ENCODE measurements at places on chromosomes 2 and 18.

DNA sequence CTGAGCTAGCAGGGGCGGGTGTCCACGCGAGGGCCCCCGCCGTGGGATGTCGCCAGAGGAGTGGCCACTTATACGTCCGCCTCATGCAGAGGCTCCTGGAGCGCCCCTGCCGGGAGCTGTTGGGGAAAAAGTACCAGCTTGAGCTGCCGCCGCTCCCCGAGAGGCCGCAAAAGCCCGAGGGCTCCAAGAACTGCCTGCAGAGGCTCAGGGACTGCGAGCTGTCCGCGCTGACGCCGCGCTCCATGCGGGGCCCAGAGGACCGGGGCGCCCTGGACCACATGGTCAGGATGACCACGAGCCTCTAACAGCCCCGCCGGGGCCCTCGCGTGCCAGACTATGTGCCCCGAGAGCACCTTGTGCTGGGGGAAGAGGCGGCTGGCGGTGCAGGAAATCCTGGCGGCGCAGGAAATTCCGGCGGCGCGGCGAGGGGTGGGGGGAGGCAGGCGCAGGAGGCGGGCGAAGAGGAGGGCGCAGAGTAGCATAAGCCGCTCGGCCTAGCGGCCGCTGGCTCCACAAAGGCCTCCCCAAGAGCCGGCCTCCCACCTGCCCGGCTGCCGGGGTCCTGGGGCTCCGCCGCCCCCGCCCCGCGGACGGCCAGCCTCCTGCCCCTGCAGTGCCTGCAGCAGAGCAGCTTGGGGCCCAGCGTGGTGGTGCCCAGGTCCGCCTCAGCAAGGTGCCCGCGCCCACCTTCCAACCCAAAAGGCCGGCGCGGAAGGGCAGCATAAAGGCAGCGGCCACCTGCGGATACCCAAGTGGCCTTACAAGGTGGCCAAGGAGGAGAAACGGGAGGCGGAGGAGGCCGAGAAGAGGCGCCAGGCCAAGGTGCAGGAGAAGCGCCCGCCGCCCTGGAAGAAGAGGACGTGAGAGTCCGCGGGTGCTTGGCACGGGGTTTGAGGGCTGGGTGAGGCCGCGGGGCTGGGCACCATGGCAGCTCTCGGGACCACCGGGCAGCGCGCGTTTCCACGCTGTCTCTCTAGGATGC is 42.1 kb upstream of the TRIM43B start:
- DNase-seq, result peak; percentile 73

- DNase-seq, result no peak
Measured at GRCh38 chr18:44198612-44199284, 481.9 kb upstream of the SETBP1 start.

DNA sequence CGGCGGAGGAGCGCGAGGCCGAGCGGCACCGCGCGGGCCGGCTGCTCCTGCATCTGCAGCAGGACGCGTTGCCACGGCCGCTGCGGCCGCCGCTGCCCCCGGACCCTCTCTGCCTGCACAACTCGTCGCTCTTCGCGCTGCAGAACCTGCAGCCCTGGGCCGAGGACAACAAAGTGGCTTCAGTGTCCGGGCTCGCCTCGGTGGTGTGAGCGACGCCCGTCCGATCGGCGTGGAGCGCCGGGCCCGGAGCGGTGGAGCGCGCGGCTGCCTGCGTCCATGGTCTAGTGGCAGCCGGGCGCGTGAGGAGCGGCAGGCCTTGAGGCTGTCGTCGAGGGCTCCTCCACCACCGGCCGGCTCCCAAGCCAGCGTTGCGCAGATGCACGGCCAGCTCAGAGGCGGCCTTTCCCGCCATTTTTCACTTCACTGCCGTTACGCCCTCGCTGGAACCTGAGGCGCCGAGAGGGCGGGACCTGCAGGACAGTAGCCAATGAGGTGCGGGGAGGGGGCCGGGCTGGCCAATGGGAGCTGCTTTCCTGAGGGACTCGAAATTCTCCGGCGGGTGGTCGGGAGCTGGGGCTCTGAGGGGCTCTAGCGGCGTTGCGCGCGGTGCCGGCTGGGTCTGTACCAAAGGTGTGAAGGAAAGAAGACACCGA is 1.9 kb downstream of the TLX2 start:
- DNase-seq, result no peak

GRCh38 chr2:63876311-63876710 is 34.6 kb downstream of the UGP2 start:
- no peak for DNase-seq

GRCh38 chr2:146826388-146826787 is 1018.4 kb upstream of the ACVR2A start:
- DNase-seq, result no peak

DNA sequence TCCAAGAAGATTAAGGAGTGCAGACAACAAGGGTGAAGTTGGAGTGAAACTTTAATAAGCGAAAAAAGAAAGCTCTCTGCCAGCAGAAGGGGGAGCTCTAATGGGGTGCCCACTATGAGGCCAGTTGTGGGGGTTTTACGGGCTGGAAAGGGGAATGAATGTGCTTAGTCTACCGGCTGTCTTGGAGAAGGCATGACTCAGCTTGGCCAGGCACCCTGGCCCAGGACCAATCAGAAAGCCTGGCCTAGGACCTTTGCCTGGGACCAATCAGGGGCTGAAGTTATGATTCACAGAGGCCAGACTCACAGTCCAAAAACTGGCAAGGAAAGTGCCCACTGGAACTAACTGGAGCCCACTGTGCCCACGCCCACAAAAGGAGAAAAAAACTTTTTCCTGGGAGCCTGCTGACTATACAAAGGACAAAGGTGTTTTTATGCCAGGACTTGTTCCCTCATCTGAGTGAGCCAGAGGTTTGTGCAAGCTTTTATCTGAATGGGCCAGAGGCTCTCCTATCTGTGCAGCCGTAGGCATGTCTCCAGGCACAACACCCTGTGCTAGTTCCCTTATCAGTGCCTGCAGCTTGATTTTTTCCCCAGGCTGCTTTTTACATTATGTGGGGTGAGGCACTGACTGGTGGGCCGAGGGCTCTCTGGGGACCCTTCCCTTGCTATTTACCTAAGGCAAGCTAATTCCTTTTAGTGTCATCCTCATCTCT is 18.6 kb downstream of the CMPK2 start:
- no peak for DNase-seq

DNA sequence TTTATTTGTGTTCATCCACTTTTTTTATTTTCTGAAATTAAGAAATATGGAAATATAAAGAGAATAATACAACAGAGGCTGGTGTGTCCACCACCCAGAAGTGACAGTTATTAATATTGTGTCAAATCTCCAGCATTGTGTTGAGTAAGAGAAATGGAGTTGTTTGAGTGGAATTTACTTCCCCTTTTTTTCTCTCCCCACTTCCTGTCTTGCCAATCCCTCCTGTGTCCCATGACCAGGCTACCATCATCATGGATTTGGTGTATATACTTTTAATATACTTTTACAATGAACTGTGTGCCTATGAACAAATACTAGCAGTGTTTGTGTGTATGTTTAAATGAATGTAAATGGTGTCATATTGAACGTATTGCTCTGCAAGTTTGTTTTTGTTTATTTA is 276.9 kb upstream of the SKOR2 start:
- no peak for DNase-seq

DNA sequence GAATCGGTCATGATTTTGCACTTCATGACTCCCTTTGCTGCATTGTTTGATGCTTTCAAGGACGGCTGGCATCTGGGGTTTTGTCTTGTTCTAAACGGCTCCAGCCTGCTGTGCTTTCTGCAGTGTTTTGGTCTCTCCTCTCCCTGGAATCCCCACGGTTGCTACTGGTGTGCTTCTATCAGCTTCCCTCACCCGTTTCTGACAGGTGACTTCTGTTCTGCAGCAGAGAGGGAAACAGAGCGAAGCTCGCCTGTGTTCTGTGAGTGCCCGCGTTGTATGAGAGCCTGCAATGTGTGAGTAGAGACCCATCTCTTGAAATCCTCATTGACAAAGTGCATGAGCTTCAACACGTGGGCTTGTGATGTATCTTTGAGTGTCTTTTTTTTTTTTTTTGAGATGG is 102.8 kb downstream of the DCDC2C start:
- DNase-seq, result no peak

- DNase-seq, result no peak
Measured at GRCh38 chr2:65485839-65486238, 53.4 kb upstream of the SPRED2 start.

- peak; percentile 9 for DNase-seq
Measured at GRCh38 chr2:63424329-63425078, 163.8 kb downstream of the WDPCP start.

- no peak for DNase-seq
Measured at GRCh38 chr2:237652181-237652580, 24.8 kb downstream of the LRRFIP1 start.

DNA sequence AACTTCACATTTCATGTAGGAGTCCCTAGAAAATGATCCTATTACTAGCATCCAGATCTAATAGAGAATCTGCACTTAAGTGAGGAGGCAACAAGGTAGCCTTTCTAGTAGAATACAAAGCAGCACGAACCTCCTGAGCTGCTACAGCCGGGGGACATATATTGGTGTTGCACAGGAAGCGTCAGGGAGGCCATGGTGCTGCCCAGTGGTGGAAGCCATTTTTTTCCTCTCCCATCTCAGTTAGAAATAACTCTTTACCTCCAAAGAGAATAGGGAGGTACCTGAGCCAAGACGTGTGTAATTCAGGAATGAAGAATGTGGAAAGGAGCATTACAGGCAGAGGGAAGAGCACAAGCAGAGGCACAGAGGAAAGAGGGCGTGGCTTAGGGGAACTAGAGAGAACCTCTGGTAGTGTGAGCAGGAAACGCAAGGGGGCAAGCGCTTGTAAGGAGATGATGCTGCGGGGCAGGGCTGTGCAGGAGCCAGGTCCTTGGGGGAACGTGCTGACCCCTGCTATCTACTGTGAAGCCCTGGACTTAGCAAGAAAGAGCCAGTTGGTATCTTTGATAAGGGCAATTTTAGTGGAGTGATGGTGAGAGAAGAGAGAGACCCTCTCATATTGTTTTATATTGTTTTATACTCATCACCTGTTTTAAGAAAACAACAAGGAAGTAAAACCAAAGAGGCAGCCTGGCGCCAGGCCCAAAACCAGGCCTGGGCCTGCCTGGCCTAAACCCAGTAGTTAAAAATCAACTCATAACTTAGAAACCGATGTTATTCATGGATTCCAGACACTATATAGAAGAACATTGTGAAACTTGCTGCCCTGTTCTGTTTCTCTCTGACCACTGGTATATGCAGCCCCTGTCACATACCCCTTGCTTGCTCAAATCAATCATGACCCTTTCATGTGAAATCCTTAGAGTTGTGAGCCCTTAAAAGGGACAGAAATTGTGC is 50.0 kb upstream of the TTC39C start:
- no peak for DNase-seq

DNA sequence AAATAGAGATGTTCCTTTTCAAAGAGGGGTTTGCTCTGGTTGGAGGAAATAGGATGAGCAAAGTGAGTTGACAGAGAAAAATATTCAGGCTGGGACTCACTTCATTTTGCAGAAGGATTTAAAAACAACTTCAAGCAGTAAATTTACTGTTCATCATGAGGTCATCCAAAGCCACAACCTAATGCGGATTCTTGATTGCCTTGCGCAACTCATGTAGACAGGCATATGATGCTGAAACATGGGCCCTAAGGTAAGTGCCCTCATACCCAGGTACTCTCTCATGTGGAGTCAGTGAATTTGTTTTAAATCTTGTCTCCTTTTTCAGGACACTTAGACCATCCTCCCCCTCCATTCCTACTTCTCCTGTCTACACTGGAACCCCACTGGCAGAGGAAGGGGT is 51.9 kb upstream of the LYPD1 start:
- DNase-seq, result no peak

DNA sequence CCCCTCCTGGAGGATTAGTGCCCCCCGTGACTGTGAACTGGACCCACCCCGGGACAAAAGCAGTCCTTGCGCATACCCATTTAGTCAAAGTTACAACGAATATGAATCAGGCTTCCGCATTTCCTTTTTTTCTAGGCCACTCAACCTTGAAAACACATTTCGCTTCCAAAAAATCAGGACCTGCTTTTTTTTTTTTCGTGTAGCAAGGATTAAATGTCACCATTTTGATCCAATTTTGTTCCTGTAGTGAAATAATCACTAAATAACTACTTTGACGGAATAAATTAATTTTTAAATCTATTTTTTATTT is 464 bp upstream of the FTCDNL1 start:
- no peak for DNase-seq

DNA sequence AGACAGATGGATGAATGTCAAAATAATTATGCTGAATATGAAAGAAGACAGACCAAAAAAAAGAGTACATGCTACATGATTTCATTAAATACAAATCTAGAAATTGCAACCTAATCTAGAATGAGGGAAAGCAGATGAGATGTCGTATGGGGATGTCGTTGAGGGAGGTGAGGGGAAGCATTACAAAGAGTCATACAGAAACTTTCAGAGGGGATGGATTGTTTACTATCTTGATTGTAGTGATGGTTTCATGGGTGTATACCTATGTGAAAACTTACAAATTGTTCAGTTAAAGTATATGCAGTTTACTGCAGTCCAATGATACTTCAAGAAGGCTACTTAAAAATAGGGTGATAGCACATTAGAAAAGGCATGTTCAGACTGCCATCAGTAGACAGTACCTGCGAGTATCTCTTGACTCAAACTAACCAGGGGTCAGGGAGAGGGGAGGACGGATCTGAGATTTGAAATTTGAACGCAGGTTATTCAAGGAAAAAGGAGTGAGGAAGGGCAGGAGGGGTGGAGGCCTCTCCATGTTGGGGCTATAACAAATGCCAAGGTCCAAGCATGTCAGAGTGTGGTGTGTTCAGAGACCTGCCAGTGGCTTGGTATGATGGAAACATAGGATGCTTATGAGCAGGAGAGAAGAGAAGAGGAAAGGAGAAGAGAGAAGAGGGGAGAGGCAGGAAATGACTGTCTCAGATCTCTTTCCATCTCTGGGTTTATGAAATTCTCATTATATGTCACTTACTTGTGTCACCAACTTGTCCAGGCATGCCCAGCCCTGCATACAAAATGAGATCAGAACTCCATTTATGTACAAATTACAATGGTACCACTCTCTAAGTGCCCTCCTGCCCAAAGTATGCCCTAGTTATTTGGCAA is 257.3 kb upstream of the CXCR4 start:
- no peak for DNase-seq

- peak; percentile 11 for DNase-seq
Measured at GRCh38 chr2:71348302-71348701, 16.7 kb downstream of the ZNF638 start.

- peak; percentile 45 for DNase-seq
Measured at GRCh38 chr2:181396256-181397123, 60.7 kb upstream of the ITGA4 start.

- no peak for DNase-seq
Measured at GRCh38 chr2:42297322-42297936, 63.6 kb downstream of the COX7A2L start.

GRCh38 chr2:33784488-33784887 is 185.4 kb upstream of the FAM98A start:
- DNase-seq, result peak; percentile 27

Measured in fibroblast of gingiva (primary cell).